ENCODE measurements at places on chromosomes 2 and 18.

DNA sequence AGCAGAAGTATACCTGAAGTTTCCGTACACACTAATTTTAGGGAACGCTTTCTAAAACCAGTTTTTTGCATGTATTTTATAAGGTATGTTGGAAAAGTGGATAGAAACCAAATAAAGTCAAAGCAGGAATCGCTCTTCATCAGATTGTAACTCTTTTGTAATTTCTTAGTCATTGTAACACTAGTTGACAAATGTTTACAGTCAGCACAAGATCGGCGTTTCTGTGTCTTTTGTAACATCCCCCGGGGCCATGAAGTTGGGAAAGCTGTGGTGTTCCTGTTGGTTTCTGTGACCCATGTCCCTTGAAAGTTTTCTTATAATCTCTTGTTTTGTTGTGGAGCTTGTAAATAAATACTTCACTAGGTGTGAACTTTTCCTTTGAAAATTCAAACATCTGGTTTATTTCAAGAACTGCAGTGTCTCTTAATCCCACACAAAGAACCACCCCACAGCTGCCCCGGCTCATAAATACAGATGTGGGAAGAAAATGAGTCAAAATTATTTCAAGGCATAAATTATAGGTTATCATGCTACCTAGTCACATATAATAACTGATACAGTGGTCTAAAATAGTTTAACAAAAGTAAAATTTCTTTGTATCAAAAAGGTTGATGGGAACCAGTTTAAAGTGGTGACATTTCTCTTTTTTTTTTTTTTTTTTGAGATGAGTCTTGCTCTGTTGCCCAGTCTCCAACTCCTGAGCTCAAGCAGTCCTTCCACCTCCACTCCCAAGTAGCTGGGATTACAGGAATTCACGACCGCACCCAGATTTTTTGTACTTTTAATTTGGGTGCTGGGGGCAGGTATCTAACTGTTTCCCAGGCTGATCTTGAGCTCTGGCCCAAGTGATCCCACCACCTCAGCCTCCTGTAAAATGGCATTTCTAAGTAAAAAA is 751 bp upstream of the NMI start:
- DNase-seq, result no peak

DNA sequence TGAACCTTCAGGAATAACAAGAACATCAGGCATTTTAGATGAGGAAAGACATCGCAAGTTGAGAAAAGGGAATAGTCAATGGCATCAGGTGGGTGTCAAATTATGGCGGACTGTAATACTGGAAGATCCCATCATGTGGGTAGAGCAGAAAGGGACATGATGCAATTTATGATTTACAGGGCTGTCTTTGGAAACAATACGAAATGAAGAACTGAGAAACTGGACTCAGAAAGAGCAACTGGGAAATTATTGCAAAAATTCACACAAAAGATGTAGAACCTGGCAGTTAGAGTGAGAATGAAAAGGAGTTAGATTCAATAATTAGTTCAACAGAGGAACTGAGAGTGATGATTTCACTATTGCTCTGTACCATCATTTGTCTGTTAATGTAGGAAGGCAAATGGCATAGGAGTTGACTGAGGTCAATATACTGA is 1635.0 kb upstream of the ACVR2A start:
- no peak for DNase-seq

- DNase-seq, result no peak
These were observed 913 bp upstream of the WNT10A start for GRCh38 chr2:218879776-218880101.

DNA sequence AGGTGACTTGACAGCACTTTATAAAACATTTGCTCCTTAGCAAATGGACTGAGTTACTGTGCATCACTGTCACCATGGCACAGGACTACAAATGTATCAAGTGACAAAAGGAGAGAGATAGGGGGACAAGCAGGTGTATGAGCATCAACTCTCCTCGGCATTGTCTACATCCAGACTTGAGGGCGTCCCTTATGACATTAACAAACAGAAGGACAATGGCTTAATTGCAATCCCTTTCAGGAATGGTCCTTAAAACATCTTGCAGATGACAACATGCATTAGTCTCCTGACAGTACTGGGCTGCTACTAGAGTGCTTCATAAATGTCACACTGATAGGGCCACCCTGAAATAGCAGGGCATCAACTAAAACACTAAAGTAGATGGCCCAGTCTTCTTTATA is 198.8 kb downstream of the PDE1A start:
- DNase-seq, result no peak

DNA sequence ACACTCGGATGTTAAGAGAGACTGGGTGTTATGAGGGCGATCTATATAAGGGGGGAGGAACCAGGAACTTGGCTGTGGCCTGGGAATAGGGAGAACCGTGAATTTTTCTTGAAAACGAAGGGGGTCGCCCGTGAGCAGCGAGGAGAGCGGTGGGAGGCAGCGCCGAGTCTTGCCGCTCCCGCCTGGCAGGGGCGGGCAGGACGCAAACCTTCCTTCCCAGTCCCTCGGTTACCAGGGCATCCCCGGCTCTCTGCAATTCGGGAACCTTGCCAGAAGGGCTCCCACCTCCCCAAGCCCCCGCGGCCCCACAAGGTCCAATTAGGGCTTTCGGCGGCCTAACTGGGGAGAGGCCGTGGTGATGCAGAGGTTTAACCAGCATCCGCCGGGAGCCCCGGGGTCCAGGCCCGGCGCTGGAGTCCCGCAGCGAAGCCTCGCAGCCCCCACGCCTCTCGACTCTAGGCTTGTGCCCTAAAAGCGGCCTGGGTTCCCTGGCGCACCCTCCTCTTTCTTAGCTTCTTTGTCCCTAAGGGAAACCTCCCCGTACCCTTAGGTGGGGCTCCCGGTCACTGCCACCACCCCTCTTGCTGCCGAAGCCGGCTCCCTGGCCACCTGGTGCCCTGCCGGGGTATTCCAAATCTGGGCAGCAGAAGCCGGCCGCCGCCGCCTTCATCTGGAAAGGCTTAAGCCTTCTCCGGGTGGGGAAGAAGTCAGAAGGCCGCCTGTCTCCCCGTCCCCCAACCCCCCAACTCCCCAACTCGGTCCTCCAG is 680 bp upstream of the FHOD3 start:
- no peak for DNase-seq

GRCh38 chr2:119672161-119672862 is 6.7 kb upstream of the TMEM177 start:
- DNase-seq, result no peak

DNA sequence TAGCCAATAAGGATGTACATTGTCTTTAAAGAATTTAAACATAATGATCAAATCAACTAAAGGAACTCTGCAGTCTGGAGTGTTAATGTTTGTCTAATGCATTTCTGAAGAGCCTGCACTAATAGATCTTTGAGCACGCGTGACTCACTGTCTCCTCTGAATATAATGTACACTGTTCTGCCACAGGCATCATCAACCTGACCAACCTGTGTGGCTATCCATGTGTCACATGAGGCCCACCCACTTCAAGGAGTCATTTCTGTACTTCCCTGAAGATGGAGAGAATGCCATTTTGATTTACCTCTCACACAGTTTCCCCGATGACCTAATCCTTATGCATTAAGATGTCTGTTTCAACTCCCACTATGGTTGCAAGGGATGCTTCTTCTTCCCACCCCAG is 434.0 kb upstream of the SPHKAP start:
- no peak for DNase-seq

DNA sequence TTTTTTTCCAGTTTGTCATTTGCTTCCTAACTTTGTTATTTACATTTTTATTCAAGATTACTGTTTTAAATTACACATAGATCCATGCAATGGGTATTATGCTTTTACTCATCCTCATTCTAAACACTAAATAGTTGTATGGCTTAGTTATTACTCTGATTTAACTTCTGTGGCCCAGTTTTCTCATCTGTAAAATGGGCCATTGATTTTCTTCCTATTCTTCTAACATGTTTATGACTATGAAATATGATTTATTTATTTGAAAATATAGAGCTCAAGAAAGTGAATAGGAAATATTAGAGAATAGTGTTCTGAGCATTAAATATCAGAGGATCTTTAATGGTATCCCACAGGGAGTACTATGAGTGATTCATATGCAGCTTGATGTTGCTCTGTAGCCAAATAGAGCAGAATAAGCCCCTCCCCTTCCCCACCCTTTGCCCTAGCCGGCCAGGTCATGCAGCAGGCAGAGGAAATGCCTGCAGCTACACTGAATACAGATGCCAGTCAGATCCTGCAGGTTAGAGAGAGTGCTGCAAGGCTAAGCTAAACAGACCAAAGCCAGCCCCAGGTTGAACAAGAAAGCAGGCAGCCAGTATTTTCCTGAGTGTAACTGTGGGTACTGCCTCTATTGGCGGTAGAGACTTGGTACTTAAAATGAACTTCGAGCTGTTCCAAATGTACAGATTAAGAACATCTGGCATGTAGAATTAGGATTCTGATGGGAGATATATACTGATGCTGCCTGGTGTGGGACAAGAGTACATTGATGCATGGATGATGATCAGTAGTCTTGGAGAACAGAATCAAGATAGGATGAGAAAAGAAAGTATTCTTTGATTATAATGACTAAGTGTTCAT is 11.7 kb upstream of the ACYP2 start:
- DNase-seq, result no peak

- DNase-seq, result no peak
These were observed 32.0 kb downstream of the SMCHD1 start for GRCh38 chr18:2687390-2688001.

DNA sequence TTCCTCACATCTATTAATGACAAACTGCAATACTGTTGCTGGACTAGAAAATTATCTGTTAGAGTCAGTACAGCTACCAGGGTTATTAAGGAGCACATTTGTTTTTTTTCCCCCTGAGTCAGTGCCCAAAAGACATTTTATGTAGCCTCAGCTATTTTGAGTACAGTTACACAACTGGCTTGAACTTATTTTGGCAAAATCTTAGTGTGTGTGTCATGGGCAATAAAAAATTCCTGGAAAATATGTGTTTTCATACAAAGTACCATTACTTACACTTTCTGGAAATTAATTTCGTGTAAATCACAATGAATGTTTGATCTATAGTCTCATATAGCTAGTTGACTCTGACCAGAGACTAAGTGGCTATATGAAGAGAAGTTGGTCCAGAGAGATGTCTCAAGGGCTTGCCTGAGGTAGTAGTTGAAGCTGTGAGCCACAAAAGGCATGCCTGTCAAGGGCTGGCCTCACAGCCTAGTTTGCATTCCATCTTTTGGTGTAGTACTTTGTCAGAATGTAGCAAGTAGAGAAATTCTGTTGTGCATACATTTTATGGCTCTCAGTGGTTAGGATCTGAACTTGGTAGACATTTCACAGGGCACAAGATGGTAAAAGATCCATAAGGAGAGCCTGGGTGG is 283.4 kb downstream of the MTX2 start:
- DNase-seq, result no peak

- DNase-seq, result no peak
These were observed 160.4 kb downstream of the PTPRM start for GRCh38 chr18:7727361-7728076.

DNA sequence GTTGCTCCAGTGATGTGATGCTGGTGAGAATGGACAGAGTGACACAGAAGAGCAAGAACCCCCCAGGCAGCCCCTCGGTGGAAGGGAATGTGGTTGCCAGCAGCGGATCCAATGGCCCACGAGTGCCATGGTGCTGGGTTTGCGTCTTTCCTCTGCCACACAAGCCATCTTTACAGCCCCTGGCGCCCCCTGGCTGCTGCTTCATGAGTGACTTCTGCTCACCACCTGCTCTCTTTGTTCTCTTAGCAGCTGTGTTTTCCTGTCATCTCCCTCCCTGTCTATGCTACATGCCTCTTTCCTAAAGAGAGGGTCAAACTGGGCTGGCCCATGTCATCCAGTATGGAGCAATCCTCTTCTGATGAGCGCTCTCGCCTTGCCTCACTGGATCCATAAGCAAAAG is 300.0 kb upstream of the SMIM21 start:
- DNase-seq, result peak; percentile 3

DNA sequence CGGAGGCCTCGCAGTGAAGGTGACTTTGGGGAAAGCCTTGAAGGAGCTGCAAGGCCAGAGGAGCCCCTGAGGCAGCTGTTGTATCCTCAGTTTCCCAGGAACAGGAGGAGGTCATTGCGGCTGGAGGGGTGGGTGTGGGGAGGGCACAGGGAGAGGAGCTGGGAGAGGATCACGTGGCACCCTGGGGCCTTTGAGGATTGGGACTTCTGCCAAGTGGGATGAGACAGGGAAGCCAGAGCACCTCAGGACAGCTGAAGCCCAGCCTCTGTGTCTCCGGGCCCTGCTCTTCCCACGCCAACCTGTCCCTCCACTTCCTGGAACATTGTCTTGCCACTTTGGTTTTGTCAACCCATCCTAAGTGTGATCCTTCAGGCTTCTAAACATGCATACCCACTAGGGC is 19.4 kb upstream of the RRM2 start:
- no peak for DNase-seq

DNA sequence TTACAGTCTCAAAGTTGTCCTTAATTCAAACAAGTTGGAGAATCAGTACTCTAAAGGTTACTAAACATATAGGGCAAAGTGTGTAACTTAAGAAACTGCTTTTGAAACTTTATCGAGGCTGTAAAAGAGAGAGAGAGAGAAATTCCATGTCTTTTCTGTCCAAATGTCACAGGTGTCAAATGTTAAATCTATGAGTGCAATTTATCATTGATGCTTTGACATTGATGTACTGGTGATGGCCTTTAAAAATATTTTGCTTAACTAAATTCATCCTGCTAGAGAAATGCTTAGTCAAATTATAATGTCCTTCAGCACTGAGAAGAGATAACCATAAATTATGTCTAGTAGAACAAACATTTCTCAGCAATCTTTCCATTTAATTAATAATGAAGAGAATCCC is 1602.1 kb upstream of the TMEFF2 start:
- DNase-seq, result no peak

DNA sequence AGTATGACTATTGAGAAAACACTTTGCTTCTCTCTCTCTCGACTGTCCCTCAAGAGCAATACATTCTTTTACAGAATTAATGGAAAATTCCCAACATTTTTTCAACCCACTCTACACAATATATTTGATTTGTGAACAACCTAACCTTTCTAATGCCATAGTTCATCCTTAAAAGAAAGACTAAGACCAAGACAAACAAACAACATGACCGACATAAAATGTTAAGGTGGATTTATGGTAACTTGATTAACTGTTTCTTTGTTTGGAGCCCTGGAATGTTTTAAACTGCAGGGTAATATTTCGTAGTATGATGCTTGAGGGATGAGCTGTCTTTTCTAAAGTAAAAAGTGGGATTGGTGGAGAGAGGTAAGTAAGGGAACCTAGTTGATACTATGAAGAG is 738.2 kb downstream of the MBD2 start:
- DNase-seq, result no peak

DNA sequence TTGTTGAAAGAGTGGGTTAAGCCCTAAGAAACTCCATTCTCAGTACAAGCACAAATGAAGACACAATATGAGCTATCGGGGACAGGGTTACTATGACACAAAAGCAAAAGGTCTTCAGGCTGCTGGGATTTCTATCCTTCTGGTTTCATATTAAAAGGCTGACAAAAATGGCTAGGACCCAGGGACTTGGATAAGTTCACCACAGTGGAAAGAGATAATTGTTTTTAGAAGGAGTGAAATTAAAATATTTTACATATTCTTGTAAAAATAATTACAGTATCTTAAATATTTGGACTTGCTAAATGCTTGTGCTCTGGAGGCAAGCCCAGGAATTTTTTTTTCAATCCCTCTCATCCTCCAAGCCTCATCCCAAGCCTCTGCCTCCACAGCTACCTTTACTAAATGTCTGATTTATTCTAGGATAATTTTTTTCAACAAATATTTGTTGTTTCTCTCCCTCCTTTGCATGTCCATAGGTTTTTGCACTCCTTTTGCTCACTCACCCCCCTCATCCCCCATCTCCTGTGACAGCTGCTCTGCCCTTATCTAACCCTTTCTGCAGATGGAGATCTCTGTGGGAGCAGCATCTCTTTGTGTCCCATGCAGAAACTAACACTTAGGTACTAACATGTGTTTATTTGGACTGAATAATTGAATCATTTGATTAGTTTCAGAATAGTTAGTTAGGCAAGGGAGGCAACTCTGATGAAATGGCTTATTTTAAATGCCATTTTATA is 47.8 kb upstream of the NABP1 start:
- DNase-seq, result no peak
